ENCODE measurements at places on chromosomes 1 and 21.

- no peak for DNase-seq
Observed at GRCh38 chr21:45513741-45514310, 28.4 kb downstream of the SLC19A1 start.

DNA sequence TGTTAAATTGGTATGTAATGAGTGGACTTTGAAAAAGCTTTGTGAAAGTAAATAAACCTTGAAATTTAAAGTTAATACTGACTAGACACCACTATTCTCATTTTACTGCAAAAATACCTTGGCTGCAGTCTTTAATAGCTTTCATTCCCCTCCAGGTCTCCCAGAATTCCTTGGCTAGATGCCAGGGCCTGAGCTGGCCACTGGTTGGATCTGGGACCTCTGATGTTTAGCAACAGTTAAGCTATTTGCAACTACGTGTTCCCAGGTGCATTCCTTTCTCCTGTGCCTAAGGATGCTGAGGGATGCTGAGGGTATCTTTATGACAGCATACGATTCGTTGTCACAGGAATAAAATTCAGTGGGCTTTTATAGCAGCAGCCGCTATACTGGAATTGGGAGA is 938.7 kb downstream of the TTLL7 start:
- no peak for DNase-seq

GRCh38 chr1:241844593-241844992 is 3.4 kb upstream of the EXO1 start:
- no peak for DNase-seq

DNA sequence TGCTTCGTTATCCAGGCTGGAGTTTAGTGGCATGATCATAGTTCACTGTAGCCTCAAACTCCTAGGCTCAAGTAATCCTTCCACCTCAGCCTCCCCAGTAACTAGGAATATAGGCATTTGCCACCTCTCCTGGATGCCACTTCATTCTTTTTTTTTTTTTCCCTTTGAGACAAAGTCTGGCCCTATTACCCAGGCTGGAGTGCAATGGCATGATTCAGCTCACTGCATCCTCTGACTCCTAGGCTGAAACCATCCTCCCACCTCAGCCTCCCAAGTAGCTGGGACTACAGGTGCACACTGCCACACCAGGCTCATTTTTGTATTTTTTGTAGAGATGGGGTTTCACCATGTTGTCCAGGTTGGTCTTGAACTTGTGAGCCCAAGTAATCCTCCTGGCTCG is 19.3 kb downstream of the OSBPL9 start:
- DNase-seq, result no peak

DNA sequence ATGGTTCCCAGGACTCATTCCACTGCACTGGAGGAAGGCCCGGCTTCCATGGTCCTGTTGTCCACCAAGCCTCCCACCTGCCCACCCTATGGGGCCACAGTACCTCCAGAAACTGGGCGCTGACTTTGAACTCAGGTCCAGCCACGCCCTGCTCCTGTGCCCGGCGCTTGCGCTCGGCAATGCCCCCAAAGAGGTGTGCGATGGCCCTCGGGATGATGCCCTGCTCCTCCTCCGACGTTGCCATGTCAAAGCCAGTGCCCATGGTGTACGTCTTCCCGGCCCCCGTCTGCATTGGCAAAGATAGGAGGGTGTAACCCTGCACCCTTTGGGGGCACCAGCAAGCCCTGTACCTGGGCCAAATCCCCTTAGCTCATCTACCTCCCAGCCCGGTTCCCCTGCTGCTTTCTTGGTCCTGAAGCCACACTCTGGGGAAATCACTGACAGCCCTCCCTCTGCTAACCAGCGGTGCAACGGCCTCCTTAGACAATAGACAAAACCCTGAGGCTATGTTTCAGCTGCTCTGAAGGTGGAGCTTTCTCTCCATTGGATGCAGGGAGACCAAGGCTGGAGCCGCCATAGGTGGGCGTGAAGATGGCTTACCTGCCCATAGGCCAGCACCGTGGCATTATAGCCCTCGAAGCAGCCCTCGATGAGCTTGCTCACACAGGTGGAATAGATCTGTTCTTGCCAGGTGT is 14.7 kb downstream of the KIF21B start:
- DNase-seq, result peak; percentile 57

DNA sequence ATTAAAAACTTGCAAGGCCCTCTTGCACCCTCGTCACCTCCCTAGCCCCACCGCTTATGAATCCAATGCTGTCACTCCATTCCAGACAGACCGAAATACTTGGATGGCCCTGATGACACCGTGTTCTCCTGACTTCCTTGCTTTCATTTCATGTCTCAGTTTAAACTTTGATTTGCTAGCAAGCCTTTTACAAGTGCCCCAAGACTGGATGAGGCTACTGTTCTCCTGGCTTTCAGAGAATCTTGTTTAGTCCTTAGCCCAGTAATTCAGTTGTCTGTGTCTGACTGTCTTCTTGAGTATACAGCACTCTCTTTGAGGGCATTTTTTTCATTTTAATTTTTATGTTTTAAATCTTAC is 824 bp upstream of the IFI44L start:
- no peak for DNase-seq
